T-helper 1 cell (primary cell): ENCODE measurements at places on chromosomes 11 and 22.

- no peak for DNase-seq
These were observed 90.5 kb upstream of the VPREB1 start for GRCh38 chr22:22154040-22154439.

GRCh38 chr22:20606041-20606783 lies 98.8 kb downstream of the MED15 start:
- peak; percentile 69 for DNase-seq

DNA sequence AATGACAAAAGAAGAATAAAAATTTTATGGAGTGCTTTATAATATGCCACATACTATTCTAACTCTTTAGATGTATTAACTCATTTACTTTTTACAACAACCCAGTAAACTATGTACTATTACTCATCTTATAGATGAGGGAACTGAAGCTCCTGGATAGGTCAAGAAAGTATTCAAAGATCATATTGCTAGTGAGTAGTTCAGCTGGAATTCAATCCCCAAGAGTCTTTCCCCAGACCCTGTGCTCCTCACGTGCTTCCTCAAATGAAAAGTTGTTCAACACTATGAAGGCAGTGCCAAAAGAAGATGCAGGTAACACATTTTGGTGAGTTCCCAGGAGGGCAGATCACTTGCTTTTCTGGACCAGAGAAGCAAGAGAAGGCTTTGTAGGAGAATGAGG lies 46.8 kb downstream of the BTG4 start:
- no peak for DNase-seq

- no peak for DNase-seq
These were observed 32.6 kb downstream of the FBLN1 start for GRCh38 chr22:45535290-45535689.

- DNase-seq: no peak
These were observed 738.6 kb downstream of the BRD1 start for GRCh38 chr22:49088801-49089791.

DNA sequence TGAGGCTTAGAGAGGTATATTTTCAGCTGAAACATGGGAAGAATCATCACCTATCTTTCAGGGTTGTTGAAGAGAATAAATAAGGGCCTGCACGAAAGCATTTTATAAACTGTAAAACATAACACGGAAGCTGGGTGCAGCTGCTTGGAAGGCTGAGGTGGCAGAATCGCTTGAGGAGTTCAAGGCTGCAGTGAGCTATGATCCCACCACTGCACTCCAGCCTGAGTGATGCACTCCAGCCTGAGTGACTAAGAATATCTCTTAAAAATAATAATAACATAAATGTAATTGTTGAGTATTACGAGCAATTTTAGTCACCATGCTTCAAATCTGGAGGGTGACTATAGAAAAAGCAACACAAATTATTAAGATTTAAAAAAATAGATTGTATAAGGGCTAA lies 16.3 kb downstream of the RBFOX2 start:
- no peak for DNase-seq

- no peak for DNase-seq
These were observed 5.7 kb upstream of the CDC42EP2 start for GRCh38 chr11:65309006-65309405.

DNA sequence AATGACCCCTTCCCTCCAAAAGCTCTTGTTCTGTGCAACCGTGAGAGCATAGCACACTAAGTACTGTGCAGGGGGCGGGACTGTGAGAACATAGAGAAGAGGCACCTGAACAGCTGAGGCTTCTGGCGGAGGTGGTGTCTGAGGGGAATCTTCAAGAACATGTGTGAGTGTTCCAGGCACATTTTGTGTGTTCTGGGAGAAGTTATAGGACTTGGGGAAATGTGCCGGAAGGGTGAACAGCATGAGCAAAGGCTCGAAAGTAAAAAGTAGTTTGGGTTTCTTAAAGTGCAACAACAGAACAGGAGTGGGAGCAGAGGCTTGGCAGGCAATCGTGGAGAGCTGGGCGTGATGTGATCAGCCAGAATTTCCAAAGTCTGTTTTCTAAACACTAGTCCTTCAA lies 12.4 kb upstream of the SYN3 start:
- no peak for DNase-seq

DNA sequence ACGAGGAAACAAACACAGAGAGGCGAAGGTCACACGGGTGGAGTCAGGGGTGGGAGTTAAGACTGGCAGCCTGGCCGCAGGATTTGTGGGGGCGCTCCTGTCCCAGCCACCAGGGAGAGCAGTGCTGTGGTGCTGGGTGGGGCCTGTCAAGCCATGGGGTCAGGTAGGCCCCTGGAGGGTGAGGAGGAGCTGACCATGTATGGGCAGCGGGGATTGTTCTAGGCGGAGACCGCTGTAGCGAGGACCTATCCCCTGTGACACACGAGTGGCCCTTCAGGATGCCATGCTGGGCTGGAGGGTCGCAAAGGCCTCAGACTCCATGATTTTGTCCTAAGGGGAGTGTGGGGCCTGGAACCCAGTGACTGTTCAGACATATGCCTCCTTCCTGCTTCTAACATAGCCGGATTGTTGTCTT lies 1.6 kb upstream of the RPS19BP1 start:
- DNase-seq: no peak

DNA sequence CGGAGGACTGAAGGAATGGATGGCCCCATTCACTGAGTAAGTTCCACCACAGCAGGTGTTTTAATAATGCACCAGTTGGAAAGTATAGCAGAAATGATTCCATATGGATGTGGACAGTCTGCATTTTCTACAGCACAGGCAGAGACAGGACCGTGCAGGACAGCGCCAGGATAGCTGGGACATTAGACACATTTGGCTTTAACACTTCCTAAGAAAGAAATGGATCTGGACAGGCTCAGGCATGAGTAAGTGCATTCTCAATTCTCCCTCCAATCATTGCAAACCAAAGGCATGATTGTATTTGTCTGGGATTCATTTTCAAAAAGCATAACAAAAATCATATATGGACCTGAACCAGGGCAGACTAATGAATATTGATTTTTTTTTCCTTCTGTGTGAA lies 233.0 kb upstream of the POU2AF2 start:
- DNase-seq: no peak

GRCh38 chr11:75728992-75729391 lies 11.4 kb downstream of the MOGAT2 start:
- no peak for DNase-seq

DNA sequence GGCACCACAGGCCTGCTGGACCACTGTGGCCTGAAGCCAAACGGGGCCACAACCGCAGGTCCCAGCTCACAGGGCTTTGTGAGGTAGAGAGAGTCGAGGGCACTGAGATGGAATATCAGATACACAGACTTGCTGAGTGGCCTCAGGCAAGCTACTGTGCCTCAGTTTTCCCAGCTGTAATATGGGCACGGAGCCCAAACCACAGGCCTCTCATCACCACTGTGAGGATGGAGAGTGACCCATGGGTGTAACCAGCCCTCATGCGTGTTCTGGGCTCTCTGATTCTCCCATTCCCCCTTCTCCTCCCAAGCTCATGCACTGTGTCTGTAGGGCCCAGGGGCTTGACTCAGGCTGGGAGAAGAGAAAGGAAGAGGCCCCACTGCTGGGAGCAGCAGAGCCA lies 4.2 kb downstream of the UNC93B1 start:
- DNase-seq: no peak

- no peak for DNase-seq
These were observed 58.5 kb downstream of the SMCO4 start for GRCh38 chr11:93484716-93485115.

DNA sequence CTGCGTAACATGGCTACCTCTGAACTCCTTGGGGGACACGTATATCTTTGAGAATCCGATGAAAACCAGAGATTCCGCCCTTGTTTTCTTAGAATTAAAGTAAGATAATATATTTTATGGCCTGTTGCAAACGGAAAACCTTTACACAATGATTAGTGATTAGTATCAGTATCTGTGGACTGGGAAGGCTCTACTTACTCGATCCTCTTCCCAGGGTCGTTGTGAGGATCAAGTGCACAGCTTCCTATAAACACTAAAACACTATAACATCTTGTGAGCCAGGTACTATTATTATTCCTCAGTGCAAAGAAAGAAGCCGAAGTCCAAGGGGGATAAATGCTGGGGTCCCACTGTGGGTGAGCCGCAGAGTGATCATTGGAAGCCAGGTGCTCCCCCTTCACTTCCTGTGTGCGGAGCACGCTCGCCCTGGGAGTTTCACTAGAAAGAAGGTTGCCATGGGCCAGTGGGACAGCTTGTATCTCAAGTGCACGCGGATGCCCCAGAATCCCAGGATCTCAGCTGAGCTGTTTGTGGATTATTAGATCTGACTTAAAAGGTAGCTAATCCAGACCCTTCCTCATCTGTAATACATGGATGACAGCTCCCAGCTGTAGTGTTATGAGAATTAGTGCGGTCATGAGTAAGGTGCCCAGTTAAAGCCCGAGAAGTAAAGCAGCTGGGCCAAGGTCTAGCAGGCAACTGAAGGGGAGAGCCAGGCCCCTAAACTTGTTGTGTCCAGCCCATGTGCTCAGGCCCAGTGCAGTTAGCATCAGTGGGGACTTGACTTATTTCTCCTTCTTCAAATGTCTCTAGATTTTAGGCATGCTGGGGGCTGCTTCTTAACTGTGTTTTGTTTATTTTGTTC lies 839 bp downstream of the CBY1 start:
- DNase-seq: peak; percentile 22

GRCh38 chr22:25061605-25062376 lies 109.3 kb downstream of the KIAA1671 start:
- no peak for DNase-seq

DNA sequence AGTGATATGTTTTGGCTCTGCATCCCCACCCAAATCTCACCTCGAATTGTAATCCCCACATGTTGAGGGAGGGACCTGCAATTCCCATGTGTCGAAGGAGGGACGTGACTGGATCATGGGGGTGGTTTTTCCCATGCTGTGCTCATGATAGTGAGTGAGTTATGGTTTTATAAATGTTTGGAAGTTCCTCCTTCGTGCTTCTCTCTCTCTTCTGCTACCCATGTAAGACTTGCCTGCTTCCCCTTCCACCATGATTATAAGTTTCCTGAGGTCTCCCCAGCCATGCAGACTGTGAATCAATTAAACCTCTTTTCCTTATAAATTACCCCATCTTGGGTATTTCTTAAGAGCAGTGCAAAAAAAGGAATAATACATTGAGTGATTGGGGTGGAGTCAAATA lies 7.3 kb upstream of the CEP295 start:
- no peak for DNase-seq

GRCh38 chr11:44773351-44773965 lies 46.7 kb downstream of the TSPAN18 start:
- no peak for DNase-seq

DNA sequence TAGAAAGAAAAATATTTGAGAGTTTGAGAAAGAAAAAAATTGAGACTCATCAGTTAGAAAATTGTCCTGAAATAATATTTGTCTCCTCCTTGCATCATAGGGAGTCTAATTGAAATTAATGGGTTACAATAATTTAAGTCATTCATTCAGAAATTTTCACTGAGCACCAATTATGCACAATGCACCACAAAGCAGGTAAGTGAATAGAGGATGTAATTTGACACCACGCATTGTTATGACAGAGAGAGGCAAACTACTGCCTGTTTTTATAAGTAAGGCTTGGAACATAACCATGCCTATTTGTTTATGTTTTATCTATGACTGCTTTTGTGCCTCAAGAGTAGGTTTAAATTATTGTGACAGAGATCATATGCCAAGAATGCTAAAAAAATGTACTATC lies 537.9 kb upstream of the FAT3 start:
- no peak for DNase-seq
